ENCODE measurements at places on chromosomes 3 and 15.

GRCh38 chr3:123947482-123947881 lies 13.5 kb downstream of the CCDC14 start:
- DNase-seq: no peak

- no peak for DNase-seq
These were observed 264.0 kb upstream of the DPH6 start for GRCh38 chr15:35810007-35810406.

GRCh38 chr3:58441514-58442450 lies 8.2 kb upstream of the PDHB start:
- DNase-seq: peak; percentile 95

DNA sequence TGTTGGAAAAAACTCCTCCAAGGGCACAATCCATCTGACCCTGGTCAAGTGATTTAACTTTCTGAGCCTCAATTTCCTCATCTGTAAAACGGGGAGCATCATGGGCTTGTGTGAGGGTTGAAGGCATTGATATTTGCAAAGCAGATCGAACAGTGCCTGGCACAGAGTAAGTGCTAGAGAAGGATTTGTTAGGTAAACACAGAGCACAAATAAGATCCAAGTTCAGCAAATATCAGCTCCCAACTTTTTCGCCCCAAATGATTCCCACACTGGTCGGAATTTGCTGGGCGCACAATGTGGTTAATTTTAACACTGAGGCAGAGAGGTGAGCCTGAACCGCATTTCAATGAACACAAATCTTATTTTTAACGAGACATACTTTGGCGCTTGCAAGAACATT lies 76.3 kb upstream of the ATP2B2 start:
- DNase-seq: no peak

GRCh38 chr3:128573160-128573559 lies 77.5 kb downstream of the RPN1 start:
- DNase-seq: peak; percentile 58

DNA sequence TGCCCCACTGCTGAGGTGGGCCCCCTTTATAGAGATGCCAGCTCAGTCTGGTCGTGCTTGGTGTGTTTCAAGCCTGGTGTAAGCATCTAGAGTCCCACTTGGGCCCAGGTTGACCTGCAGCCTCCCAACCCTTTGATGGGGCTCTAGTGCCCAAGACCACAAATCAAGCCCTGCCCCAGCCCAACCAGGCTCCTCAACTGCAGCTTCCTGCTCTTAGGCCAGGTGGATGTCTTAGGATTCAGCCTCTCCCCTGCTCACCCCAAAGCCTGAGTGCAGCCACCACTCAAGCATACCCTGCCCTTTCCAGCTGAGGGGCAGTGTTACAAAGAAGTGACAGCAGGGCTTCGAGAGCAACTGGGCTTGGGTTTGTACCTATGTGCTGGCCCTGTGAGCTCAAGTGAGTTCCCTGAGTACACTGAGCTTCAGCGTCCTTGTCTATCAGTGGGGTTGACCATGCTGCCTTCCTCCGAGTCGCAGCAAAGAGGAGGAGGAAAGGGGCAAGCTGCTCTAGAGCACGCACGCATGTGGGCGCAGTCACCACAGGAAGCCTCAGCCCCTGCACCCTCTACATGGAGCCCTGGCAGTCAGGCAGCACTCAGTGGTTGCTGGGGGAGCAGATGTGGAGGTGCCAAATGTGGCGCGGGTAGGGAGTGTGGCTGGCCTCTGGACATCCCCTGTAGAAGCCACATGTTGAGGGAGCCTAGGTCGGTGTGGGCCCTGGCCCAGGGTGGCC lies 120.7 kb downstream of the EEFSEC start:
- DNase-seq: no peak

GRCh38 chr3:57972531-57973111 lies 35.6 kb upstream of the FLNB start:
- DNase-seq: no peak

GRCh38 chr15:23566071-23566554 lies 639 bp downstream of the MKRN3 start:
- DNase-seq: no peak

GRCh38 chr15:72233769-72234168 lies 2.8 kb upstream of the PKM start:
- DNase-seq: no peak

DNA sequence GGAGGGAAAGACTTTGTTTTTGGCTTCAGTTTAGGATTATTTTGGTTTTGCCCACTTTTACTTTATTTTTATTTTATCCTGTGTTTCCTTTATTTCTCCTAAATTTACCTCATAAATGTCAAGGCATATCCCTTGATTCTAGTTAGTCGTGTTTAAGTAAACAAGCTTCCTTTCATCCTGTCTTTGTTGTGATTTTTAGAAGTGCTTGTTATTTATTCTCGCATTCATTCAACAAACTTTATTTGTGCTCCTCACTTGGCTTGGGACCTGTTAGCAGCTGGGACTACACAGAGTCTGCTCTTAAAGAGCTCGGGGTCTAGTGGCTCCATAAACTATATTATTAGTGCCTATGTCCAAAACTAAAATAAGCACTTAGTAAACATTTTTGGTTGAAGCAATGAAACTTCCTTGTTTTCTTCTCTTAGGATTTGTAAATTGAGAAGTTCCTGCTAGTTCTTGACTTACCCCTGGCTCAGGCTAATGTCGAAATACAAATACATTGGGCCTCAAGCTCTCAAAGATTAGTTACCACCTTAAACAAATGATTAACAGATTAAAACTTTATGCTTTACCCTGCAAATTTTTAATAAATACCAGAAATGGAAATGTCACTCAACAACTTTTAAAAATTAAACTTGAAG lies 19.0 kb upstream of the DMXL2 start:
- DNase-seq: no peak

DNA sequence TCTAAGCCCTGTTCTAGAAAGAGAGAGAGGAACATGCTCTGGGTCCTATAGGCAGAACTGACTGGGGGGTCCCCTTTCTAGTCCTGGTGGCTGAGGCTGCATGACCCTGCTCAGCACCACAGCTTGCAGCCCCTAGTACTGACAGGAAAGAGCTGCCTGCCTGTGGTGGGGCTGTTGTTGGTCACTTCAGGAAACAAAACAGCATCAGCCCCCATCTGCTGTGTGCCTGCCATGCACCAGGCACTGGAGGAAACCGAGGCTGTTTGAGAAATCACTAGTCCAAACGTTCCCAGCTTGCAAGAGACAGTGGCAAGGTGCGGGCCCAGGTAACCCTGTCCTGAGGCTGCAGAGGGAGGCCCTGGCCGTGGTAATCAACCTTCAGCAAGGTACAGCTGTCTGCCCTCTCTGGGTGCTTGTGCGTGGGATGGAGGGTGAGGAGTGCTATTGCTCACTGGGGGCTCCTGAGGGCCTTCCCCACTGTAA lies 90.6 kb downstream of the IQSEC1 start:
- DNase-seq: no peak

DNA sequence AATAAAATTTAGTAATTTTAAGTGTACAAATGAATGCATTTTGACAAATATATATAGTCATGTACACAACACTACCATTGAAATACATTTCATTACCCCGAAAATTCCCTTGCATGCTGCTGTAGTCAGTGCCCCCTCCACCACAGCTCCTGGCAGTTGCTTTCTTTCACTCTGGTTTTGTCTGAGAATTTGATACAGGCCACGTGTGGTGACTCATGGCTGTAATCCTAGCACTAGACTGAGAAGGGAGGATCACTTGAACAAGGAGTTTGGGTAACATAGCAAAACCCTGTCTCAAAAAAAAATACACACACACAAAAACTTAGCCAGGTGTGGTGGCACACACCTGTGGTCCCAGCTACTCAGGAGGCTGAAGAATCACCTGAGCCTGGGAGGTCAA lies 65.4 kb downstream of the TFRC start:
- no peak for DNase-seq

- DNase-seq: no peak
These were observed 132.3 kb downstream of the SUCLG2 start for GRCh38 chr3:67522081-67522480.

GRCh38 chr15:100565591-100565990 lies 36.4 kb downstream of the LINS1 start:
- DNase-seq: no peak

DNA sequence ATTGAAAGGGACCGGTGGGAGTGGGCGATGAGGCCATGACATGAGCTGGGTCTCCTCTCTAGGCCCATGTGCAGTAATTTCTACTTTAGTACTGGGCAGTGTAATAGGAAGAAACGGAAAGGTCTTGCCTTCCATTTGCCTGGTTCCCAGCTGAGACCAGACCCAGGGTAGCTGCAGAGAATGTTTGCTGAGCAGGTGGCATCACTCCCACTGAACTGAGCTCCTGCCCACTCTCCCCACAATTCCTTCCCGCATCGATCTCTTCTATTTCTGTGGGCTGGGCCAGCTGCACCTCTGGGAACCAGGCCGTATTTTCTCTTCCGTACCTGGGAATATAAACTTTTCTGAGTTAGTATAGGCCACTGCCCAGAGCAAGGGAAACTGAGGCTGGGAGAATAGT lies 15.8 kb downstream of the ESYT3 start:
- no peak for DNase-seq

GRCh38 chr3:180855364-180855763 lies 57.1 kb upstream of the FXR1 start:
- peak; percentile 91 for DNase-seq

DNA sequence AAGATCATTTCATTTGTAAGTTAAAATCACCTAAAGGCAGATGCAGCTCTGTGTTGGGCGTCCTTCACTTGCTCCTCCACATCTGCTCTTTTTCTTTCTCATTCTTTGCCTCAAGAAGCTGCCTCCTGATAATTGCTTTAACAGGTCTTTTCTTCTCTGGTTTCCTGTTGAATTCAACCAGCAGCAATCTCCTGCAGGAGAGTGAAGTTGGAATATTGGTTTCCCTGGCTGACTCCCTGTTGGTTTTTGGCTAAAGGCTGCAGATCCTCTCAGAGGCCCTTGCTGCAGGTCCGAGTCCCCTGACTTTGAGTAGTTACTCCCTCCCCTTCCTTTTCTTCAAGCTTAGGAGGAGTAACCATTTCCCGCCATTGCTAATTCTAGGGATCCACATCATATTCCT lies 4.2 kb downstream of the TP63 start:
- DNase-seq: peak; percentile 45

- DNase-seq: no peak
These were observed 11.3 kb upstream of the TMOD3 start for GRCh38 chr15:51818150-51818549.

DNA sequence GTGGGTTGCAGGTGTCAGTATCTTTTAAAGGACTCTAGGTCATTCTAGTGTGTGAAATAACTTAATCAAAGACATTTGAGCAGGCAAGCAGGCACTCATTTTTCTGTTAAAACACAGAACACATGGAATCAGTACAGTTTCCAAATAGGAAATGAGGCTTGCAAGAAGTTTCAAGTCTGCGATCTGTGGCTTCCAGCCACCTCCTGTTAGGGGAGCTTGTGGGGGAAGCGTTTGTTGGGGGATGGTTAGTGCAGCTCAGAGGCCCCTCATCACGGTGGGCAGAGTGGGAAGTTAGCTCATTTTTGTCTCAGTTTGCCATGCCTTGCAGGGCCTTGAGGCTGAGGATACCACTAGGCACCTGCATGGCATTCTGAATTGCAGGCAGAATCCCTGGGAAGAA lies 59.9 kb downstream of the SLC6A11 start:
- DNase-seq: no peak

DNA sequence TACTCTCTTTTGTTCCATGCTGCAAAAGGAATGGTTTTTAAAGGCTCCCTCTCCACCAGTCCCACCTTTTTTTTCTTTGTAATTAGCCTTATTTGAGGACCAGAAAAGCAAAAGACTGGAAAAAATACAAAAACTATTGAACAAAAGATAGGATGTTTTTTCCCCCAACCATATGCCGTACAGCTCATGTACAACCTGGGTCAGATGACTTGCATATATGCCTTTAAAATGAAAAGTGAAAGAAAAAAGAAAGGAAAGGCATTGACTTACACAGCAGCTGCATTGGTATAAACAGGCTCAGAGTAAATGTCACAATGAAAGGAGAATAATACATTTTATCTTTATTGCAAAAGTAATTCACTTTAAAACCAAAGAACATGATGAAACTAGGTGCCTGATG lies 69.5 kb upstream of the CMC1 start:
- DNase-seq: no peak

GRCh38 chr15:57606048-57606447 lies 14.3 kb downstream of the MYZAP start:
- DNase-seq: no peak

DNA sequence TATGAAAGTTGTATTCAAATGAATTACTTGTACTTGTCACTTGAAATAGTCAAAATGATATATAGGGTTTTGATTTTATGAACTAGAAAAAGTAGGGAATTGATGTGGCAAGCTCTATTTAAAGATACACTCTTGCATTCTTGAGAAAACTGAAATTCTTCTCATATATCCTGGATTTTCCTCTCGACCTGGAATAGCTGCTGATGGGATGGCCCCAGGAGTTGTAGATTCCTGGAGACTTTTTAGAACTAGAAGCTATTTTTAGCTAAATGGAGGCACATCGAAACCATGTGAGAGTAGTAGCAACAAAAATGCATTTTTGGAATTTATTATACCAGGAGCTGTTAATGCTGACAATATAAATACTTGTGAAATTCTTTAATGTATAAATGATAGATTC lies 125.9 kb downstream of the LEKR1 start:
- no peak for DNase-seq

GRCh38 chr3:74445541-74445940 lies 168.9 kb downstream of the CNTN3 start:
- no peak for DNase-seq

GRCh38 chr3:182957226-182957625 lies 23.1 kb downstream of the DCUN1D1 start:
- no peak for DNase-seq

- no peak for DNase-seq
These were observed 154.6 kb downstream of the NUP210 start for GRCh38 chr3:13265507-13265906.

DNA sequence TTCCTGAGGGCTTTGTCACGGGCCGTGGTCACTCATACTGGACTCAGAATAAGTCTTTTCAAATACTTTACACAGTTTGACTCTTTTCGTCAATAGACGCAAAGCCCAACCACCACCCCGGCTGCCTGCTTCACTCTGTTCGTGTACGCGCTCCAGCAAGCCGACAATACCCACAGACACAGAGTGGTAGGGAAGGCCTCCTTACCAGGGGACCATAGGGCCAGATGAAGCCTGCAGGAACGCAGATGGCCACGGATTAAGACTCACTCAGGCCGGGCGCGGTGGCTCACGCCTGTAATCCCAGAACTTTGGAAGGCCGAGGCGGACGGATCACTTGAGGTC lies 29.7 kb downstream of the EFCAB12 start:
- DNase-seq: peak; percentile 35

GRCh38 chr3:98003306-98003969 lies 31.2 kb upstream of the RIOX2 start:
- no peak for DNase-seq

GRCh38 chr15:71753346-71753745 lies 57.0 kb upstream of the NR2E3 start:
- DNase-seq: no peak

DNA sequence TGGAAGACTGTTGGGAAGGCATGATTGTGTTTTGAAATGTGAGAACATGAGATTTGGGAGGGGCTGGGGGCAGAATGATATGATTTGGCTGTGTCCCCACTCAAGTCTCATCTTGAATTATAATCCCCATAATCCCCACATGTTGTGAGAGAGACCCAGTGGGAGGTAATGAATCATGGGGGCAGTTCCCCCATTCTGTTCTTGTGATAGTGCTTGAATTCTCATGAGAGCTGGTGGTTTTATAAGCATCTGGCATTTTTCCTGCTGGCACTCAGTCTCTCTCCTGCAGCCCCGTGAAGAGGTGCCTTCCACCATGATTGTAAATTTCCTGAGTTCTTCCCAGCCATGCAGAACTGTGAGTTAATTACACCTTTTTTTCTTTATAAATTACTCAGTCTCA lies 430.5 kb downstream of the OTOL1 start:
- no peak for DNase-seq

- peak; percentile 65 for DNase-seq
These were observed 21.7 kb upstream of the GMNC start for GRCh38 chr3:190883973-190884832.

Measured in mesendoderm (in vitro differentiated cells).